ENCODE measurements at places on chromosomes 3 and 15. TPM values are rescaled to one million over a fixed set of nuclear protein-coding genes. Genes with fewer than 3 reads are reported as not detected.

ZNF860 gene
- 0.25 TPM for total RNA-seq

ARNT2 gene
- 7.2 TPM for total RNA-seq

RHCG gene
- 0.76 TPM for total RNA-seq

LTF gene
- 2.1 TPM for total RNA-seq

FHIT gene
- total RNA-seq: 24.7 TPM

ST8SIA2 gene
- 0.57 TPM for total RNA-seq

GPR15 gene
- total RNA-seq: not detected

LYSMD2 gene
- total RNA-seq: 6.8 TPM

ACTR8 gene
- 40.2 TPM for total RNA-seq

MRAS gene
- total RNA-seq: 374 TPM

XCR1 gene
- total RNA-seq: not detected

CPA3 gene
- total RNA-seq: 1.1 TPM

CCDC54 gene
- total RNA-seq: not detected

SCN11A gene
- total RNA-seq: 0.03 TPM

CNTN3 gene
- total RNA-seq: 7.5 TPM

GRM7 gene
- not detected for total RNA-seq

FILIP1L gene
- 56.4 TPM for total RNA-seq

GCNT3 gene
- not detected for total RNA-seq

SLC12A1 gene
- total RNA-seq: not detected

LRRC31 gene
- total RNA-seq: not detected

SEMA3G gene
- 8.8 TPM for total RNA-seq

GPR171 gene
- 0.50 TPM for total RNA-seq

SMCO1 gene
- 41.1 TPM for total RNA-seq

SEC22A gene
- 11.9 TPM for total RNA-seq

KCNMB2 gene
- 4.5 TPM for total RNA-seq

KIF23 gene
- total RNA-seq: 0.62 TPM

ITIH4 gene
- total RNA-seq: 3.4 TPM

SNUPN gene
- 19.7 TPM for total RNA-seq

ST3GAL6 gene
- total RNA-seq: 29.0 TPM

ZNF774 gene
- 4.9 TPM for total RNA-seq

ZPLD1 gene
- not detected for total RNA-seq

RHOV gene
- not detected for total RNA-seq

TRANK1 gene
- 13.2 TPM for total RNA-seq

UROC1 gene
- not detected for total RNA-seq

AADACL2 gene
- not detected for total RNA-seq

GOLGA8S gene
- total RNA-seq: 0.85 TPM

LRRC2 gene
- 26.0 TPM for total RNA-seq

CYP11A1 gene
- total RNA-seq: 1.1 TPM

NR2E3 gene
- not detected for total RNA-seq

ANKRD63 gene
- total RNA-seq: 4.4 TPM

CHRFAM7A gene
- total RNA-seq: 1.7 TPM

ECE2 gene
- 6.6 TPM for total RNA-seq

RASL12 gene
- total RNA-seq: 63.2 TPM

ARL6 gene
- total RNA-seq: 5.0 TPM

PATL2 gene
- total RNA-seq: 2.4 TPM

SH2D7 gene
- total RNA-seq: not detected

SLC9A9 gene
- total RNA-seq: 14.9 TPM

CDHR4 gene
- total RNA-seq: not detected

CNTN4 gene
- total RNA-seq: 3.8 TPM

MKRN3 gene
- 1.5 TPM for total RNA-seq

Data from right cardiac atrium (tissue), 5 donors.